ENCODE measurements at places on chromosomes 3 and 15.

DNA sequence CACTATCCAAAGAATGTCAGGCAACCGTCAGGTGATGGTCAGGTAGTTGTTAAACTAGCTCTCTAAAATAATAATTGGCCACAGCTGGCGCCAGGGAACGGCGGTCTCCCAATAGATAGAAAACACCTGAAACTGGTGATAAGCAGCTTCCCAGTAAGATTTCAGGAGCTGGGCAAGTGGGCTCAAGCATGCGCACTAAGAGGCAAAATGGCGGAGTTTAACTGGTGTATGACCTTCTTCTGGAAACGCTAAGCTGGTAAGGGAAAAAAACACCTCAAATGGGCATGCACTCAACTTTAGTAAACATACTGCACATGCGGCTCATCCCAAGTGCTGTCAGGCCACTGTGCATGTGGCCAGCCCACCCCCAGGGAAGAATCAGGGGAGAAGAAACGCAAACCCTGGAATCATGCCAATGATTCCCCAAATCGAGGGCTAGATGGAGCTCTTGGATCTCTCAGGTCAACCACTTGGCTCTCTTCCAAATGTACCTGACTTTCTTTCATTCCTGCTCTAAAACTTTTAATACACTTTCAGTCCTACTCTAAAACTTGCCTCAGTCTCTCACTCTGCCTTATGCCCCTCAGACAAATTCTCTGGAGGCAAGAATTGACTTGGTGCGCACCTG, 195.0 kb downstream of the ZNF621 start:
- no peak for DNase-seq

GRCh38 chr3:129533406-129533805, 5.0 kb downstream of the RHO start:
- DNase-seq, result no peak

- no peak for DNase-seq
Measured at GRCh38 chr3:130823241-130823884, 70.5 kb upstream of the ATP2C1 start.

DNA sequence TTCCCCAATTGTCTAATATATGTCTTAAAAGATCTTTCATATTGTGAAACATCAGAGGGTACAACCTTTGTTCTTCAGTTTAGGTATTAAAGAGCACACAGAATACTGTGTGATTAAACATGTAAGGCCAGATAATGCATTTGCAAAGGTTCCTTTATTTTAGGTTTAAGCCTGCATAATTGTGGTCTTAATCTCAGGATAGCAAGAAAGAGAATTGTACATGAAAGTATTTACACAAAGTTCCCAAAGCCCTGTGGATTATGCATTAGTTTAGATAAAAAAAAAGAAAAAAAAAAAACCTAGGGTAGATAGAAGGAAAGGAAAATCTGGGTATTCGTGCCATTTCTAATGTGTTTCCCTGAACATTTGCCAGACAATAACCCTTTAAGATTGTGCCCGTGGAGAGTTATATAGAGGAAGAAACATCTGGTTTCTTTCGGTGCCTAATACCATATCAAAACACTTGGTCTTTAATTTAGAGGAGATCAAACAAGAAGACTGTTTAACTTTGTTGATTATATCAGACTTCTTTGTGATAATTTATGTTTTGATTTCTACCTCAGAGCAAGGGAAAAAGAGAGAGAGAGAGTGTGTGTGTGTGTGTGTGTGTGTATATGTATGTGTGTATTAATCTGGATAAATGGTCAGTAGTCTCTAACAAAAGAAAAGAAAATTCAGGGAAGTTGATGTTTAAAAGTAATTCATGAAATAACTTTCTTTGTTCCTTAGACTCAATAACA, 139.6 kb upstream of the CGNL1 start:
- no peak for DNase-seq

- DNase-seq, result no peak
Measured at GRCh38 chr3:181725131-181725731, 13.5 kb downstream of the SOX2 start.

DNA sequence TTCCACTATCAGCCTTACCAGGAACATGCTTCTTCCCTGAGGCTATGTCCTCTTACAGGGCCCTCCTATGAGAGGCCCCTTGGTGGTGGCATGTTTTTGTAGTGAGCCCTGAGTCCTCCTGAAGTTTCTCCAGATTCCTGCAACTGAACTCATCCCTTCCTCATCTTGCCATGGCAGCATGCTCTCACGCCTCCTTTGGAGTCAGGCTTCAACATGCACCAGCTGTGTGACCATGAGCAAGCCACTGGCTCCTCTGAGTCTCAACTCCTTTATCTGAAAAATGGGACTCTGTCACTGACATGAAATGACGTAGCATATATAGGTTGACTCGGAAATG, 216.3 kb upstream of the TLE3 start:
- no peak for DNase-seq

Data from CD4-positive, CD25-positive, alpha-beta regulatory T cell (primary cell).